Activated T-helper 2 cell treated with anti-CD3 and anti-CD28 coated beads, Interferon-gamma antibody, Interleukin-2, Interleukin-4, amounts not matched to agents 10 μg/mL and 5 μg/mL and 100 μg/mL, durations not matched to agents 14 hours and 24 hours and 36 hours (primary cell): ENCODE measurements at places on chromosomes 1 and 21. TPM values are rescaled to one million over a fixed set of nuclear protein-coding genes. Genes with fewer than 3 reads are reported as not detected.

The BROX gene
- total RNA-seq: 34.3 and 37.7 TPM in 2 replicates

DNA sequence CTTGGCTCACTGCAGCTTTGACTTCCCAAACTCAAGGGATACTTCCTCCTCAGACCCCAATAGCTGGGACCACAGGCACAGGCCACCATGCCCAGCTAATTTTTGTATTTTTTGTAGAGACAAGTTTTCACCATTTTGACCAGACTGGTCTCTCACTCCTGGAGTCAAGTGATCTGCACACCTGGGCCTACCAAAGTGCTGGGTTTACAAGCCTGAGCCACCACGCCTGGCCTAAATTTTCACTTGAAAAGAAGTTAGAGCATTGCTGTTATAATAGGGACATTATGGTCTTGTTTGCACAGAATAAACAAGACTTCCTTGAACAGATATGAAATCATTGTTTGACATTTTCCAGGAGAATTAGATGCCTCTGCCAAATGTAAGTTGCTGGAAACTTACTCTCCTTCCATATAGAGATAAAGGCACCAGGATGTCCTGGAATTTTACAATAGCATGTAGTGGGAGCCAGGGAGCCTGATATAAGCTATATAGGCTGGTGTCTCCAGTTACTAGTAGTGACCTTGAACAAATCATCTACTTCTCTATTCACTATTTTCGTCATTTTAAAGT is 16.9 kb downstream of the SLC35A3 start:
- no peaks in the 10 kb centered on the region for H3K27me3 ChIP-seq
- DNase-seq: no peak
- no peak overlapping the region for H3K4me3 ChIP-seq
- H3K4me1 ChIP-seq: peaks cover 4% of the 10 kb centered on the region
- H3K27ac ChIP-seq: no peak overlapping the region
- H3K36me3 ChIP-seq: peaks cover 33% of the 10 kb centered on the region

The ZNF593OS gene
- not detected in 2 replicates for total RNA-seq

GRCh38 chr1:165288350-165289120 is 68.0 kb downstream of the LMX1A start:
- no peak overlapping the region for H3K4me3 ChIP-seq
- H3K27me3 ChIP-seq: peaks cover 8% of the 10 kb centered on the region
- H3K27ac ChIP-seq: no peak overlapping the region
- no peak for DNase-seq
